Kidney (tissue), 22 donors: ENCODE measurements at places on chromosomes 7 and 10. TPM values are rescaled to one million over a fixed set of nuclear protein-coding genes. Genes with fewer than 3 reads are reported as not detected.

Gene ARHGAP21
- total RNA-seq = 74.3 TPM

GRCh38 chr7:7428806-7429205, 106.9 kb downstream of the COL28A1 start:
- peaks cover 4% of the 10 kb centered on the region for H3K4me1 ChIP-seq
- DNase-seq = no peak
- H3K27me3 ChIP-seq = no peaks in the 10 kb centered on the region

DNA sequence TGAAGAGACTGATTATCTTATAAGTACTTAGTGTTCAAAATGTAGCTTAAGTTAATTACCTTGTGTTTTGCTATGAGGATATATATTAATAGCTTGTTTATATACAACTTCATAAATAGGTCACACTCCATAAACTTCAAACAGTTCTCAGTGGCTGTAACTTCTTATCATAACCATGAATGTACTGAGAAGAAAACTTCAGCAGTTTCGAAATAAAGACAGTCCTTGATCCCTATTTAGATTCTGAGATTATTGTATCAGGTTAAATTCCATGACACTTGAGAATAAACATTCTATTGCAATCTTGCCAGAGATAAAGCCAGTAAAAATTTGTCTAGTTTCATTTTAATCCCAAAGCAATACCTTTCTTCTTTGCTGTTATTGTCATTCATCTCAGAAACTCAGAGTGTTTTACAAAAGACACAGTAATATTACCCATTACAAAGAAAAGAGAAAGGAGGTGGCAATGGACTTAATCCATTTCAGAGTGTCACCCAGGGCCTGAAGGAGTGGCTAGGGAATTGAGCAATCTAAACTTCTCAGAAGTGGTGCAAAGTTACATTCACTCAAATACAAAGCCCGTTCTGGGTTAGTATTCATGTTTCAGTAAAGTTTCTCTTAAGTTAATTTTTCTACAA, 403.6 kb downstream of the SEMA3D start:
- H3K4me3 ChIP-seq = no peak overlapping the region
- H3K27ac ChIP-seq = no peak overlapping the region
- no peak for DNase-seq
- H3K36me3 ChIP-seq = no peaks in the 10 kb centered on the region
- no peaks in the 10 kb centered on the region for H3K4me1 ChIP-seq

- DNase-seq = no peak
- peaks cover 74% of the 10 kb centered on the region for H3K4me1 ChIP-seq
- no peaks in the 10 kb centered on the region for H3K27me3 ChIP-seq
- no peak overlapping the region for H3K4me3 ChIP-seq
Observed at GRCh38 chr10:124730790-124731189, 13.4 kb downstream of the FAM53B start.

DNA sequence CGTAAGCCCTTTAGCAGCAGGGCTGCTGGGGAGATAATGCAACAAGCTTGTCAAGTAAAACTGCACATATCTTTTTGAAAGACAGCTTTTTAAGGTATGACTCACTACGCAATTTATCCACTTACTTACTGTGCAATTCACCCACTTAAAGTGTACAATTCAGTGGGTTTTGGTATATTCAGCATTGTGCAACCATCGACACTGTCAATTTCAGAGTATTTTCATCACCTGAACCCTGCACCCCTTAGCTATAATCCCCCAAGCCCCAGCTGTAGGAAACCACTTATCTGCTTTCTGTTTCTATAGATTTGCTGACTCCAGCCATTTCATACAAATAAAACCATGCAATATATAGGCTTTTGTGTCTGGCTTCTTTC, 168.0 kb downstream of the PTPN20 start:
- H3K27ac ChIP-seq = no peak overlapping the region
- no peaks in the 10 kb centered on the region for H3K36me3 ChIP-seq
- H3K27me3 ChIP-seq = no peaks in the 10 kb centered on the region
- H3K4me3 ChIP-seq = no peak overlapping the region

GRCh38 chr7:85688712-85689111, 501.9 kb upstream of the SEMA3D start:
- no peak overlapping the region for H3K27ac ChIP-seq
- H3K36me3 ChIP-seq = no peaks in the 10 kb centered on the region
- H3K27me3 ChIP-seq = no peaks in the 10 kb centered on the region

GRCh38 chr10:114825513-114826253, 4.1 kb downstream of the FHIP2A start:
- H3K4me1 ChIP-seq = no peaks in the 10 kb centered on the region
- DNase-seq = no peak
- no peak overlapping the region for H3K27ac ChIP-seq
- no peaks in the 10 kb centered on the region for H3K36me3 ChIP-seq
- no peaks in the 10 kb centered on the region for H3K27me3 ChIP-seq

DNA sequence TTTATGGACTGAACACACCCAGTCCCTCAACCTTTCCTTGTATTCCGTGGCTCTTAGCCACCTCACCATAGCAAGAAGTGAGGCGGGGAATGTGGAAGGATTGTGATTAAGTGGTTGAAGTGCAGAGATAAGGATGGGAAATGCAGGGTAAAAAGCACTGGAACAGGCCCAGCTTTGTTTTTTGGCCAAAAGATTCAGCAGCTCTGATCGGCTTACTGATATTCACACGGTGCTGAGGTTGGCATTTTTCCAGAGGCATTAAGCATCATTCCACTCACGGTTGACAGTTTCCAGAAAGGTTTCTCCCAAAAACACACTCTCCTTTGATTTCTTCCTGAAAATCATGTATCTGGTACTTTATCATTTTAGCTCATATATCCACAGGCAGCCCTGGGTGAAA, 544.2 kb downstream of the CNTNAP2 start:
- no peak overlapping the region for H3K27ac ChIP-seq
- H3K27me3 ChIP-seq = no peaks in the 10 kb centered on the region
- DNase-seq = no peak
- H3K4me1 ChIP-seq = no peaks in the 10 kb centered on the region
- no peak overlapping the region for H3K4me3 ChIP-seq

DNA sequence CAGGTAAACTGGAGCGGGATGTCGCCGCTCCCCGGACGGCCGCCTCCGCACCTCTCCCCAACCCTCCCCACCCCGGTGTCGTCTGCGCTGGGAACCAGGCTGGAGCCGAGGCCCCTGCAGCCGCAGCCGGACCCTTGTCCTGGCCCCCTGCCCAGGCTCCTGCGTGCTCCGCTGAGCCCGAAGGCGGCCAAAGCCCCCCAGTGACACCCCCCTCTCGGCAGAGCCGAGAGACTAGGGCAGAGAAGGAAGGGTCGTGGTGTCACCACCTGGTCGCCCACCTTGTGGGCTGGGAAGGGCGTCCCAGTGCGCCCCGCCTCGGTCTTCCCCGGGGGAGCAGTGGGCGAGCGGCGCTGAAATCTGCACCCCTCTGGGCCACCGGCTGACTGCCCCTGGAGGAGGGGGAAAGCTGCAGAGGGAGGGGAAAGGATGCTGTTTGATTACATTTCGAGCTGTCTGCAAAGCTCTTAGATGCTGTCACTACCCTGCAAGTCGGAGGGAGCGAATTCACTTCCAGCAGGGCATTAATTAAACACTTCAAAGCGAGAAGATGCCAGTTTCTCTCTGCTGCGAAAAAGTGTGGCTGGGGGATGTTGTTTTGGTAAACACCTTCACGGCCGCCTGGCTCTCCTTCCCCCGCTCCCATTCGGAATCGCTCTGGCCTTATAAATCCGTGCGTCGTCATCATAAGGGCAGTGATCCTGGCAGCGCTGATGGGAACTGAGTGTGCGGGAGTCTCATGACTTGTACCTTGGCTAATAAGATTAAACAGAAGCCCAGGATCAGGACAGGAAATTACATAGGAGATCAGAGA, 622 bp downstream of the DYNC1I1 start:
- no peaks in the 10 kb centered on the region for H3K27me3 ChIP-seq
- H3K4me3 ChIP-seq = peak overlapping the region; percentile 53
- peak; percentile 41 for DNase-seq

Gene ATRNL1
- total RNA-seq = 7.1 TPM

Gene CPEB3
- 7.4 TPM for total RNA-seq

Gene STARD3NL
- 41.0 TPM for total RNA-seq

GRCh38 chr10:17203416-17203815, 1.9 kb upstream of the TRDMT1 start:
- H3K4me1 ChIP-seq = peaks cover 5% of the 10 kb centered on the region
- no peaks in the 10 kb centered on the region for H3K27me3 ChIP-seq
- no peaks in the 10 kb centered on the region for H3K36me3 ChIP-seq
- H3K27ac ChIP-seq = no peak overlapping the region

Gene GLRX3
- total RNA-seq = 52.5 TPM

GRCh38 chr10:31120961-31121685, 89.5 kb upstream of the ZNF438 start:
- H3K27ac ChIP-seq = no peak overlapping the region
- no peak for DNase-seq
- H3K4me1 ChIP-seq = no peaks in the 10 kb centered on the region
- no peaks in the 10 kb centered on the region for H3K36me3 ChIP-seq
- H3K27me3 ChIP-seq = no peaks in the 10 kb centered on the region

- H3K27ac ChIP-seq = no peak overlapping the region
- no peak for DNase-seq
- peaks cover 8% of the 10 kb centered on the region for H3K36me3 ChIP-seq
- peaks cover 4% of the 10 kb centered on the region for H3K4me1 ChIP-seq
- H3K4me3 ChIP-seq = no peak overlapping the region
Observed at GRCh38 chr10:24479806-24480205, 243.9 kb downstream of the ARHGAP21 start.

GRCh38 chr7:91358303-91358702, 94.1 kb downstream of the FZD1 start:
- DNase-seq = no peak
- H3K4me1 ChIP-seq = no peaks in the 10 kb centered on the region
- no peak overlapping the region for H3K27ac ChIP-seq
- H3K36me3 ChIP-seq = no peaks in the 10 kb centered on the region
- no peak overlapping the region for H3K4me3 ChIP-seq

GRCh38 chr10:69797959-69798358, 3.7 kb upstream of the COL13A1 start:
- H3K27me3 ChIP-seq = no peaks in the 10 kb centered on the region
- no peak overlapping the region for H3K27ac ChIP-seq
- H3K36me3 ChIP-seq = no peaks in the 10 kb centered on the region
- H3K4me3 ChIP-seq = no peak overlapping the region
- H3K4me1 ChIP-seq = no peaks in the 10 kb centered on the region
- DNase-seq = no peak

Gene TUBB8
- not detected for total RNA-seq

- no peaks in the 10 kb centered on the region for H3K36me3 ChIP-seq
- H3K4me1 ChIP-seq = no peaks in the 10 kb centered on the region
- H3K27ac ChIP-seq = no peak overlapping the region
- H3K27me3 ChIP-seq = no peaks in the 10 kb centered on the region
- DNase-seq = peak; percentile 53
Observed at GRCh38 chr10:34885898-34886297, 70.8 kb upstream of the PARD3 start.

GRCh38 chr10:133039107-133039802, 48.5 kb upstream of the ADGRA1 start:
- no peak overlapping the region for H3K4me3 ChIP-seq
- H3K36me3 ChIP-seq = no peaks in the 10 kb centered on the region
- peak; percentile 77 for DNase-seq
- H3K4me1 ChIP-seq = no peaks in the 10 kb centered on the region
- no peaks in the 10 kb centered on the region for H3K27me3 ChIP-seq

- H3K27me3 ChIP-seq = no peaks in the 10 kb centered on the region
- no peak for DNase-seq
- no peaks in the 10 kb centered on the region for H3K4me1 ChIP-seq
- H3K4me3 ChIP-seq = no peak overlapping the region
- no peak overlapping the region for H3K27ac ChIP-seq
Observed at GRCh38 chr10:10418387-10418786, 599.3 kb upstream of the CELF2 start.

Gene HILPDA
- 10.3 TPM for total RNA-seq

DNA sequence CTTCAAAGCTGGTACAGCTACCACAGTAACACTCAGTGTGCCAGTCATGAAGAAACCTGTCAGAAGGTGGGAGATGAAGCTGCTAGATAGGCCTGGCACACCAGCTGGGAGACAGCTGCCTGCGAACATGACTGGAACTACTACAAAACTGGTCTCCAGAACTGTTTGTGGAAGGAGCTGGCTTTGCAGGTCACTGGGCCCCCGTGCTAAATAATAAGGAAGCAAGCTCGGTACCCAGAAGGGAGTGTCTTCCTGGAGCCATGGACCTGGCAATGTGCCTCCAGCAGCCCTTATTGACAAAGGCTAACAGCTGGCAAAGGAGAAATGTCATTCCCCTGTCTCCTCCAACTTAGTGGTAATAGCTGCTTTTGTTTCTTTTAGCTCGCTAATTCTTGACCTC, 1217.6 kb upstream of the LRRN3 start:
- H3K27ac ChIP-seq = no peak overlapping the region
- no peaks in the 10 kb centered on the region for H3K27me3 ChIP-seq
- no peaks in the 10 kb centered on the region for H3K4me1 ChIP-seq
- DNase-seq = no peak

DNA sequence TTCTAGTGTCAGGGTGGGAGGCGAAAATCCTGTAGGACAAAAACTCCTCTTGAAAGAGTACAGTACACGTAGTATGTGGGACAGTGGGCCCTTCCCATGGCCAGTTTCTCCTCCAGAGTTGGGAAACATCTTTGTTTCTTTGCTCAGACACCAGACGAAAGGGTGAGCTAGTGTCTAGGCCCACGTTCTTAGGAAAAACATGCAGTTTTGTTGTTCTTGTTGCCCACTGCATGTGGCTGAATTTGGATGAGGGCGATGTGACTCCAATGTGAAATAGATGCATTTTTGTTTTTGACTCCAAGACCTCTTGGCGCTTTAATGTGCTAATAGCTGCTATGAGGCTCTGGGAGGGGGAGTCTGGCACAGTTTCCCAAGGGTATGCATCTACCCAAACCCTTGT, 100.8 kb downstream of the ATXN7L1 start:
- H3K4me1 ChIP-seq = no peaks in the 10 kb centered on the region
- no peak for DNase-seq
- no peaks in the 10 kb centered on the region for H3K36me3 ChIP-seq
- H3K27me3 ChIP-seq = no peaks in the 10 kb centered on the region

GRCh38 chr7:2093215-2093842, 139.4 kb downstream of the MAD1L1 start:
- H3K4me1 ChIP-seq = no peaks in the 10 kb centered on the region
- H3K27ac ChIP-seq = no peak overlapping the region
- no peak overlapping the region for H3K4me3 ChIP-seq
- H3K36me3 ChIP-seq = no peaks in the 10 kb centered on the region
- H3K27me3 ChIP-seq = no peaks in the 10 kb centered on the region

DNA sequence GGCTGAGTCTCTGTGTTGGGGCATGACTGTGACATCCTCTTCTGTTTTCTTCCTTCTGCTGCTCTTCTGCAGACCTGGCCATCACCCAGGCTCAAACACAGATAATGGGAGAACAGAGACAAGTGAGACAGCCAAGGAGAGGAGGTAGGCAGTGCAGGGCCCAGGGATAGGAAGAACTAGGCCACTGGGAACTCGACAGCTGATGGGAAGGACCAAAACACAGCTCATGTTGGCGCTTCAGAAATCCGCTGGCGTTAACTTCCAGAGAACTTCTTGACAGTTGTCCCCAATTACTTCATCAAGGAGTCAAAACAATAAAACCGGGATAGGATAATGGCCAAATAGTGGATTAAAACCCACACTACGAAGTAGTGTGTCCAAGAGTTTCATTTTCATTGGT, 97.0 kb upstream of the PALS2 start:
- no peak overlapping the region for H3K4me3 ChIP-seq
- no peak overlapping the region for H3K27ac ChIP-seq
- DNase-seq = no peak
- H3K27me3 ChIP-seq = no peaks in the 10 kb centered on the region

GRCh38 chr10:16893664-16894063, 76.4 kb upstream of the RSU1 start:
- H3K36me3 ChIP-seq = peaks cover 4% of the 10 kb centered on the region
- no peak overlapping the region for H3K27ac ChIP-seq
- no peaks in the 10 kb centered on the region for H3K4me1 ChIP-seq
- no peak overlapping the region for H3K4me3 ChIP-seq
- DNase-seq = no peak
